ENCODE measurements at places on chromosomes 16 and 17. TPM values are rescaled to one million over a fixed set of nuclear protein-coding genes. Genes with fewer than 3 reads are reported as not detected.
A peak's percentile ranks its signal among the peaks of the same experiment; 100 is the strongest.

GRCh38 chr17:47996201-47996600 lies 25.3 kb downstream of the CDK5RAP3 start:
- no peaks in the 10 kb centered on the region for H3K36me3 ChIP-seq
- H3K4me1 ChIP-seq: no peaks in the 10 kb centered on the region
- no peak for DNase-seq

GRCh38 chr16:85270374-85270773 lies 158.1 kb upstream of the CIBAR2 start:
- no peaks in the 10 kb centered on the region for H3K36me3 ChIP-seq
- no peaks in the 10 kb centered on the region for H3K27me3 ChIP-seq
- no peaks in the 10 kb centered on the region for H3K4me1 ChIP-seq
- no peak overlapping the region for H3K4me3 ChIP-seq
- no peak for DNase-seq

GRCh38 chr17:795721-796120 lies 13.6 kb downstream of the MRM3 start:
- H3K4me3 ChIP-seq: peak overlapping the region; percentile 49
- peak overlapping the region; percentile 46 for H3K27ac ChIP-seq
- peaks cover 15% of the 10 kb centered on the region for H3K4me1 ChIP-seq
- no peaks in the 10 kb centered on the region for H3K27me3 ChIP-seq

GRCh38 chr16:57341062-57341440 lies 17.5 kb upstream of the CCL22 start:
- no peaks in the 10 kb centered on the region for H3K27me3 ChIP-seq
- no peaks in the 10 kb centered on the region for H3K4me1 ChIP-seq

Gene IL32
- 65.3 TPM for total RNA-seq

Data from heart right ventricle (tissue), 16 donors.